ENCODE measurements at places on chromosomes 6 and 20.
A peak's percentile ranks its signal among the peaks of the same experiment; 100 is the strongest.

DNA sequence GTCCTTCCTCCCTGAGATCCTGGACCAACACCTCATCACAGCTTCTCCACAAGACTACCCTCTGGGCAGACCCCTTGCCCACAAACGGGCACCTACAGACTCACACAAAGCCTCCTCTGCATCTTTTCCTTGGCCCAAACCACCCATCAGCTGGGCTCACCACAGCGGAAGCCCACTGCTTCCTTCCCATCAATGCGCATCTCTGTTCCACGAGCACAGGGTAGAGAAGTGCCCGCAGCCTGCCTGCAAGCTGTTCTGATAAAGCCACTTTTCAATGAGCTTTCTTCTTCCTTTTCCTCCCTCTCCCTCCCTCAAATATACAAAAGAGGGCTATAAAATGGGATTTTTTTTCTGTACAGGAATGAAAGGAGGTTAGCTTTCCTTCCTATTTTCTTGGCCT is 111.2 kb downstream of the NFATC2 start:
- DNase-seq: no peak

DNA sequence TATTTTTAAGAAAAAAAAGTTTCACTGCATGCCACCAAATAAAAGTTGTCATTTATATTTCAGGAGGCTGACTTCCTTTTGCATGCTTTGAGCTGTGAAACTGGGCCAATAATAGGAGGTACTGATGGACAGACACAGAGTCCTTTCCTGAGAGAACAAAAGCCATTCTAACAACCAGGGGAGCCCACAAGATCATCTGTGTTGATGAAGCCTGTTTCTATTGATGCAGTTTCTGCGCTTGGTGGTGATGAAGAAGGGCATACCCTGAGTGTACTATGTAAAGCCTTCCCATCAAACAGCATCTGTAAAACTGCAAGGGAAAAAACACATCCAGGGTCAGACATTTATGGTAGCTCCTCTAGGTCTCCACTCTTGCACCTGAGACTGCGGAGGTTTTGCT is 34.8 kb downstream of the ABHD12 start:
- no peak for DNase-seq

GRCh38 chr6:131825946-131826345 is 18.1 kb downstream of the ENPP1 start:
- no peak for DNase-seq

- no peak for DNase-seq
Observed at GRCh38 chr6:56507517-56507916, 135.2 kb downstream of the DST start.

- no peak for DNase-seq
Observed at GRCh38 chr6:76694795-76695194, 622.3 kb upstream of the IMPG1 start.

DNA sequence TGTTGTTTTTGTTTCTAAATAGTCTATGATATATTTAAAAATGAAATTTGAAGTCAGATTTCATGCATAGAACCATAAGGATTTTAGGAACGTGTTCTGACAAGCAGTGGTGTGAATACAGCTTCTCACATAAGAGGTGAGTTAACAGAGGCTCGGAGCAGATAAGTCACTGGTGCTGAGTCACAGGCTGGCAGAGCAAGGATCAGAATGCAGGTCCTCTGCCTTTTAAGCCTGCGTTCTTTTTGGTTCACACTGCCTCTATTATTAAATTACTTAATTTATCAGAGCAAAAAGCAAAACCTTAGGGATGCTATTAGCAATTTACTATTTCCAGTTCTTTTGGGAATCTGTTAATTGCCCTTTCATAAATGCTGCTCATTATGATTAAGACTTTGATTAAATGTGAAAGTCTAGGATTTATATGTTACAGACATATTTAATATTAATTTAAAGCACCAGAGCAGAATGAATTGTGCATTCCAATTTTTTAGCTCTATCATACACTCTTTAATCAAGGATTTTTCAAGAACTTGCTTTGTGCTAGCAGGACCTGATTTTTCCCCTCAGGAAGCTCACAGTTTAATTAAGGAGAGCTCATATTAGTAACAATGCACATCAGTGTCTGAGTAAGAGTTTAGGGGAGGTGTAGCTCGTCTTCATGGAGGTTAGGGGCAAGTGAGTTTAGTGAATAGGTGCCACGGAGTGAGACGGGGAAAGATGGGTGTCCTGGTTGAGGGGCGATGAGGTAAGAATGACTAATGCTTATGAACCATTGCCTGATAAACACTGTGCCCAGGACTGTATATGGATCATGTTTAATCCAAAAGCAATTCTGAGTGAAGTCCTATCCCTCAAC is 212.7 kb upstream of the AGPAT4 start:
- no peak for DNase-seq

GRCh38 chr6:153047386-153047785 is 44.9 kb upstream of the MTRF1L start:
- DNase-seq: no peak

DNA sequence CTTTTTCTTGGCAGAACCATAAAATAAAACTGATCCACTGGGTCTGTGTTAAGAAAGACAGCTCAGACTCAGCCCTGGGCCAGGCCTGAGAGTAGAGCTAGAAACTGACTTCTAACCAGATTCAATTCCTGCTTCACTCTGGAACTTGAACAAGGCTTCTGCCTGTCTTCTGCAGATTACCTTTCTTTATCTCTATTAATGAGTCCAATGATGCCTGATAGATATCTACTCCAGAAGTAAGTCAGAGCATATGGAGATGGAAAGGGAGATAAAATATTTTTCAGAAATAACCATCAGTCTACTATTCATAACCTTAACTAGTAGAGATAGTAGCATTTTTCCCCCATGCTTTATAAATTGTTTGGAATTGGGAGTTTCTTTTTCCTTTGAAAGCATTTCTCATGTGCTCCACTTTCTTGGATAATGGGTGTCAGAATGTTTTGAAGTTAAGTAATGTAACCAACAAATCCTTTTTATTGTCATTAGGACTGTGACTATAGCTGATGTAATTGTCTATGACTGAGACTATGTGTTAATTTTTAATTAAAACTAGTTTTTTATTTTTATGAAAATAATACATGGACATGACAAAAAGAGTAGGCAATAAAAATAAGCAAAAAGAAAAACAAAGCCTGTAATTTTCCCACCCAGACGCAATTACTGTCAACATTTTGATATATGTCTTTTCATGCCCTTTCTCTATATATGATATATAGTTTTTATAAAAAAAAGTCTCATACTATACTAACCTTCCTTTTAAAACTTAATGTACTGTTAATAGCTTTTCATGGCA is 7.2 kb downstream of the SOBP start:
- no peak for DNase-seq

- no peak for DNase-seq
Observed at GRCh38 chr6:167152862-167153261, 4.9 kb downstream of the GPR31 start.

DNA sequence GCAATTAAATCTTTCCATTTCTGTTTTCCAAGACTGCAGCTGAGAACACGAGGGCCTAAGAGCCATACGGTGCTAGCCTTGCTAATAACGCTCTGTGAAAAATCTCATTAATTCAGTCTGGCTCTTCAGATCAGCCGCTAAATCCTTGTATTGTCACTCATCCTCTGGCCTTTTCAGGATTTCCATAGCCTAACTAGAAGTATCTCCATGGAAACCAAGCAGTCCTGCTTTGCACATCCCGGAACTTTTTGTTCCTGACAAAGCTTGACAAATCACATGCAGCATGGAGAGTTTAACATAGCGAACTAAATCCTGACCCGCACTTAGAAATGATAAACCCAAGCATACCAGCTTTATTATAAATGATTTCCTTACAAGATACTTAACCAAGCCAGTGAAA is 383.7 kb downstream of the CD83 start:
- DNase-seq: no peak

GRCh38 chr6:89122625-89123024 is 4.8 kb upstream of the SRSF12 start:
- DNase-seq: no peak

GRCh38 chr6:42225419-42225818 is 7.8 kb upstream of the MRPS10 start:
- no peak for DNase-seq

GRCh38 chr6:128208851-128209580 is 308.2 kb upstream of the THEMIS start:
- peak; percentile 16 for DNase-seq

DNA sequence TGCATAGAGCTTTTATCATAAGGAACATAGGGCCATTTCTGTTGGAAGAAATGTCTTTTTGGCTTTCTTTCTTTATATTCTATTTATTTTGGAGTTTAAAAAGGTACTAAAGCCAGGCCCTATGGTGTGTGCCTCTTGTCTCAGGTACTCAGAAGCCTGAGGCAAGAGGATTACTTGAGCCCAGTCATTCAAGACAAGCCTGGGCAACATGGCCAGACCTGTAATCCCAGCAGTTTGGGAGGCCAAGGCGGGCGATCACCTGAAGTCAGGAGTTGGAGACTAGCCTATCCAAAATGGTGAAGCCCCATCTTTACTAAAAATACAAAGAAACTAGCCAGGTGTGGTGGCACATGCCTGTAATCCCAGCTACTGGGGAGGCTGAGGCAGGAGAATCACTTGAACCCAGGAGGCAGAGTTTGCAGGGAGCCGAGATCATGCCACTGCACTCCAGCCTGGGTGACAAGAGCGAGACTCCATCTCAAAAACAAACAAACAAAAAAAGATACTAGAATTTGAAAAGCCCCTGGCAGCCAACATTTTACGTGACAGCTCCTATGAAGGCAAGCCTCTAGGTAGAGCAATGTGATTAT is 80.0 kb downstream of the CBFA2T2 start:
- DNase-seq: no peak

- peak; percentile 43 for DNase-seq
Observed at GRCh38 chr20:3164043-3164762, 4.5 kb upstream of the FASTKD5 start.

DNA sequence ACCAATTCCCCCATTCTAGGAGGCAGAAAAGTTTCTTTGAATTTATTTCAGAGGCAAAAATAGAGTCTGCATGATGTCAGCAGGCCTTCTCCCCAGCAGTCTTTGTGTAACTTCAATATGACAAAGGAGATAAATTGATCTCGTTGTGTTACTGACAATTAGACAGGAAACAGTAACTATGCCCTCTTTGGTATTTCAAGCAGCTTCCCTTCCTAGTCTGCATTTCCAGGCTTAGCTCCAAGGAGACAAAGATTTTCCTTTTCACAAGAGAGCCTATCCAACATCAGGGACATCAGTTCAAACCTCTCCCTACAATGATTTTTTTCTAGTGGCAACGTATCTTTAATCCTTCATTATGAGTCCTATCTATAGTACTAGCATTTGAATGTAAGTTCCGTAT is 245.9 kb upstream of the HSF2 start:
- DNase-seq: no peak

- DNase-seq: no peak
Observed at GRCh38 chr6:2809015-2809414, 32.6 kb downstream of the SERPINB1 start.

DNA sequence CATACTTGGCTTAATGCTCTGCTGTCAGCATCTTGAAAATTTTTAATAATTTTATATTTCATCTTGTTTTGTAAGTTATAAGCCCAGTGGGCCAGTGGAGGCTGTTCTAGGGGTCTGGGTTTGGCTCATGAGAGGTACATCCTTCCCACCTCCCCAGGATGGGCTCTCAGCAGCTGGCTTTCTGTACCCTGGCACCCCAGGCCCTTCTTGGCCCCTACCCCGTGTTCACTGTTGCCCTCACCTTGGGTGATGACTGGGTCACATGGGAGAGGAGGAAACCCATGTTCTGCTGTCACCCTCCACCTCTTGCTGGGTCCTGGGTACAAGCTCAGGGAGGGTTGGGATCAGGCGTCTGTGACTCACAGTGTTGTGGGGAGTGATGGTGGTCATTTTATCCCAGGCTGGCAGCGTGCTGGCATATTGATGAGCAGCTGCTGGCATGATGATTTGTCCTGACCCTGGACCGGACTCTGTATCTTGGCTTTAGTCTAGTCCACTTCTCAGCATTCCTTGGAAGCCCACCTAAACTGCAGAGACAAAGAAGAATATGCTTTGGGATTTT is 34.6 kb downstream of the SLC16A10 start:
- no peak for DNase-seq

DNA sequence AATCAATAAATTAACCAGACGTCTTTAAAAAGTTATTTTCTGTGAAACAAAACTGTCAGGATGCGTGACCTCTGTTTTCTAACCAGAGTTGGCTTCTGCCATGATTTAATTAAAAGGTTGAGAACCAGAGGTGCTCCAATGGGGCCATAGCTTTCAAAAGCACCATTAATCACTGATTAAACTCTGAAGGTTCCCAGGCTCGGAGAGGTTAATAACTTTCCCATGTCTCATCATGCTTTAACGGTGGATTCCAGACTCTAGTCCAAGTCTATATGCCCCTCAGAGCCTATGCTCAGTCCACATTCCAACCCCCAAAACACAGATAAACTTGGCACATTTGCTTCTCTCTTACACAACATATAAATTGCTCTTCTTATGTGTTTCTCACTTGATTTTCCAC is 95.5 kb downstream of the SNAP91 start:
- DNase-seq: no peak

DNA sequence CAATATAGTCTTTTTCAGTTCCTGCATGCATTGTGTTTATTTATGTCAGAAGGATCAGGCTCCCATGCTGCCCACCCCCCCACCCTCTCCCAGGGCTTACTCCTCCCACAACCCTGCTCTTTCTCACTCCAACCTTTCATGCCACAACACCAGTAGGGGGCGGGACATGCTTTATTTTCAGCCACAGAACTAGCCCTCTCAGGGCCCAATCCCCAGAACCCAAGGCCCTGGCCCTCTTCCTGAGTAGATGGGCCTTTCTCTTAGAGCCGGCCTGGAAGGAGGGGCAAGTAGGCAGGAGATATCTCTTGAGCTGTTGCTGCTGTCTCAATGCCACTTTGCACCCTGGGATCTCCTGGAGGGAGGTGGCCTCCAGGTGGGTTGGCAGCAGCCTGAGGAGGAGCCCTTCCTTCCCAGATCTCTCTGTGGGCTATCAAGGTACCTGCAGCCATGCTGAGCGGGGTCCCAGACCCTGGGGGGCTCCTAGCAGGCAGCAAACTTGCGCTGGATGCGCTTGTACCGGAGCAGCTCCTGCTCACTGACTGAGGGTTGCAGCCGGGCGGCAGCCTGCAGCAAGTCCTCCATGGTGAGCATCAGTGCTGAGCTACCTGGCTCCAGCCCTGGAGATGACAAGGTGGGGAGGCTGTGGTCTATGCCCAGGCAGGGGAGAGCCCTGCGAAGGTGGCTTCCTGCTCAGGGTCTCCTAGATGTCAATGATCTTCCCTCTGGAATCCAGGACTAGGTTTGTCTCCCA is 3.5 kb downstream of the GNMT start:
- DNase-seq: peak; percentile 60

DNA sequence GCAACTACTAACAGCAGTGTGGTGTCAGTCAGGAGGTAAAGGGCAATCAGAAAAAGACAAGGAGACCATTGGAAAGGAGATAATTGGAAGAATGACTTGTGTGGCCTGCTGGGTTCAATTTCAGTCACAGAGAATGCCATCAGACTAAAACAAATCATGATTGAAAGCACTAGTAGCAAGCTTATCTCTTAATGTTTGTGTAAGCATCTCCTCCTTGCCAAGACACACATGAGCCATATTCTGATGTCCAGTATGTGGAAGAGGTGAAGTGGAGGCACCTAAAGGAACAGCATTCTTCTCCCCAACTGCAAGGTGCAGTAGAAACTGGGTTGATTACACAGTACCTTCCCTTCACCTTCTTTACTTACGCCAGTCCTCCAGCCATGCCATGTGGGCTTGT is 287.5 kb downstream of the ZFAND3 start:
- no peak for DNase-seq

GRCh38 chr6:31861150-31861549 is 1.5 kb downstream of the NEU1 start:
- no peak for DNase-seq

All from hepatic stellate cell (primary cell).